ENCODE measurements at places on chromosomes 2 and 18.

DNA sequence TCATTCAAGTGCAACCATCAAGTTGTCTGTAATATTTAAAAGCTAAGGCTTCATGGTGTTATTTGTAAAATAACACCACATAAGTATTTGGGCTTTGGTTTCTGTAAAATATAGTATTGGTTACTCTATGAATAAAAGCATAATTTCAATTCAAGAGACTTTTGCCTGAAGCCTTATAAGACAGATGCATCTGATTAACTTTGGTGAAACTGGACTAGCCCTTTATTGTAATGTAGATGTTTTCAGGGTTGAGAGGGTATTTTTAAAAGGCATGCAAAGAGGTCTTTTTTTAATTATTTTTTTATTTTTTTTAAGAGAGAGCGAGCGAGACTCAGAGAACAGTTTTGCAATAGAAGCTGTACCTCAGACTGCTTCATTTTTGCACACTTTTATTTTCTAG is 66.5 kb downstream of the ASXL3 start:
- no peak for DNase-seq

DNA sequence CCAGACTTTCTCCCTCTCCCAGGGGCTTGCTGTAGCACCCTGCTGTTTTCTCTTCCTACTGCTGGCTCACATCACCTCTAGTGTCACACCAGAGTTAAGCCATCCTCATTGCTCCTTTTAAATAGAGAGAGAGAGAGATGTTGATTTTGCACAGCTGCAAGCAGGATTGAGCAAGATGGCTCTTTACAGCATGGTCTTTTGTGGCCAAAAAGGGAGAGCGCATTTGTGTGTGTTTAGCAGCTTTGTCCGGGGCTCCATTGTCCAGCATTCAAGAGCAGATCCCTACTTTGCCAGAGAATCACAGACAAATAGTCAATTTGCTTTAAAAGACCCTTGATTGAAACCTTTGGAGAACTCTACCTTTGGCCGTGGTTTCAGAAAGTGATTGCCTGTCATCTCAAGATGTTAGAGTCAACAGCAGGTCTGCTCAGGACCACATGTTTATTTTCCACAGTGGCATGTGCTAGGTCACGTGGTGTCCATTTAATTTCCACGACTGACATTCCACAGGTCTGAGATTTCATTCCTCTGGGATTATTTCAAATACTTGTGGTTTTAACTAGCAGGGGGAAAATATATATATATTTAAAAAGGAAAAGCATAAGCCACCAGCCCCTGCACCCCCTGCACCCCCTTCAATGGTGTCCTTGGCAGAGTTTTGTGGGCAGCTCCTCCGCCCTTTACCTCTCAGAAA is 359.9 kb upstream of the SLC14A2 start:
- DNase-seq, result no peak

GRCh38 chr2:179338681-179339080 is 74.0 kb upstream of the SESTD1 start:
- DNase-seq, result no peak

GRCh38 chr2:218285604-218286003 is 6.7 kb downstream of the TMBIM1 start:
- DNase-seq, result no peak

- no peak for DNase-seq
These were observed 9.6 kb downstream of the CYRIA start for GRCh38 chr2:16655905-16656642.

DNA sequence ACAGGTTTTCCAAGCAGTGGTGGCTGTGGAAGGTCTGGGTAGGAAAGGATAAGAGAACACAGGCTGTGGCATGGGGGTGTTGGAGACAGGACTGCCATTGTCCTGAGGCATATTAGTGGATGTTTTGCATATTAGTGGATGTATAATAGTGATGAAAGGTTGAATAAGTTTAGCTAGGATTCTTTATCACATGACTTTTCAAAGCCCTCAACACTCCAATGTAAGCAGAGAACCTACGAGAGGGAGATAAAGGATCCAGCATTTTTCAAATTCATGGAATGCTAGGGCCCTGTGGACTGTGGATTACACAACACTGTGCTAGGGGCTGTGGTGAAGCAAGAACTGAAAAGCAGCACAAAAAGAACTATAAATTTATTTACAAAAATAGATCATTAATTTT is 63.2 kb downstream of the POLE4 start:
- no peak for DNase-seq

DNA sequence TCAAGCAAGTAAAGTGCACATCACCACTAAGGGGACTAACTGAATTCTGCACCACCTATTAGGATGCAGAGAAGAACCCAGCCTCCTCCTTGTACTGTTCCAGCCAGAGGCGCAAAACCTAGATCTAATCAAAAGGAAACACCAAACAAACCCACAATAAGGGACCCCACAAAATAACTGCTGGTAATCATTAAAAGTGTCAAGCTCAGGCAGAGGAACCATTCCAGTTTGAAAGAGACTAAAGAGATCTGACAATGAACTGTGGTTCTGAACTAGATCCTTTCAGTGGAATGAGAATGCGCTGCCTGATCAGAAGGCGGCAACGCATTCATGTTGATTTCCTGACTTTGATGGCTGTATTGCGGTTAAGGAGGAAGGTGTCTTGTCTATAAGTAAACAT is 16.8 kb downstream of the HDLBP start:
- DNase-seq, result no peak

DNA sequence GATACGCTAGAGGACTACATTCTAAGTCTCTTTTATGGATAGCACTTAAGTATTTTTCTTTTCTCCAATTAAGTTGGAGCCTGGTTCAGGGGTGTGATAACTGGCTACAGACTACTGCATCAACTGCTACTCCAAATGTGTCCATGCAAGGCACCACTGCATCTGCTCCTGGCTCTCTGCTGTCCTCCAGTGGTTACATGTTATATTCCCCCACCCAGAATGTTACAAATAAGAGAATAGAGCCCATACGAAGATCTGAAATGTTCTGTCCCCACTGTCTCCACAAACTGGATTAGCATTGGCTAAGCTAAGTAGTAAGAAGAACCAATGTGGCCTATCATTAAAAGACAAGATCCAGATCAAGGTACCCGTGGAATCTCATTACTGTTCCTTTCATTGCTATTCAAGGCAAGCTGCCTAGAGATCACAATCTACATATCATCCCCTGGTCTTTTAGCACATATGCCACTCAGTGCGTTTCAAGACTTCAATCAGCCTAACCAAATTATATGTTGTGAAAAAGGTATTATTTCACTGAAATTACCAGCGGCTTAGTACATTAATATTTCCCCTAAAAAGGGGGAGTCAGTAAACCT is 308.3 kb upstream of the SLC8A1 start:
- DNase-seq, result peak; percentile 14

- DNase-seq, result no peak
These were observed 591.3 kb upstream of the ZNF804A start for GRCh38 chr2:184006998-184007397.

- DNase-seq, result no peak
These were observed 256.5 kb downstream of the CELF4 start for GRCh38 chr18:37309059-37309458.

DNA sequence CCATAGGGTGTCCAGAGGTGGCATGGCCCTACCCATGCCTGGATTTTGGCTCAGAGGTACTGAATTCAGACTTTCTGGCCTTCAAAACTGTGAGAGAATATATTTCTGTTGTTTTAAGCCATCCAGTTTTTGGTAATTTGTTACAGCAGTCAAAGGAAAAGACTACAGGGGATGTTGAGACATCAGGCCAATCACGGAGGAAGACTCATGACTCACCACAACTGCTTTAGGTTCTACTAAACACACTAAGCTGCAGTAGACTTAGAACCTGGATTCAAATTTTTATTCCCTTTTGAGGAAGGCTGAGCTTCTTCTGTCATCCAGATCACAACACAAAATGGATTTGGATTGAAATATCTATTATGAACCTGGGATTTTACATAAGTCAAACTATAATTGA is 12.0 kb upstream of the C2orf66 start:
- no peak for DNase-seq

DNA sequence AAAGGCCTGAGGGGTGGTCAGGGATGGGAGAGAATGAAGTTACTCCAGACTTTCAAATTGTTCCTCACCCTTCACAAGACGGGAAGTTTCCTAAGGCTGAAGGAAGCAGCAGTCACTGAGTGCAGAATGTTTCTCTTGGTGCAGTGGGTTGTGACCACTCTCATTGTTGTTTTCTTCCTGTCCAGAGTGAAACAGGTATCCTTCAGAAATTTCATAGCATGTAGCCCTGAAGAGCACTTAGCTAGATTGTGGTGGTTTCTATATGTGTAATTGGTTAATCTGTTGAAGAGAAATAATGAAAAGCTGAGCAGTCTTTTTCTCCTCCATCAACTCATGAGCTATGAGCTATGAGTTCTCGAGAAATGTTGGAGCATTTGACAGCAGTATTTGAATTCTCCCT is 96.8 kb downstream of the GPD2 start:
- DNase-seq, result no peak

DNA sequence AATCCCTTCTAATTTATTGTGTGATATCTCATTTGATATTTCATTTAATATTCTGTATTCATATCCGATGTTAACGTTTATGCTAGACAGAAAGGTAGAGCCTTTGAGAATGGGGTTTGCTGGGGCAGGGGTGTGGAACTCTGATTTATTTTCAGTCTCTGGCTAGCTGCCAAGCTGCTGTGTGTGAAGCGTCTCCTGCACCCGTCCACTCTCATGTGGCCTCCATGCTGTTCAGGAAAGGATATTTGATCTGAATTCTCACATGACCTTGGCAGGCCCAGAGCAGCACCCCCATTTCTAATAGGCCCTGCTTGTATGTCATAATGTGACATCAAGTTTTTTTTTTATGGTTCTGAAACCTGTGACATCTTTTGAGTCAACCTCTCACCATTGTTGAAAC is 1.6 kb downstream of the IL1R1 start:
- DNase-seq, result no peak

- no peak for DNase-seq
These were observed 2.4 kb downstream of the RPE start for GRCh38 chr2:210004881-210005280.
